ENCODE measurements at places on chromosomes 1 and 21.

- DNase-seq, result no peak
These were observed 31.7 kb downstream of the ZP4 start for GRCh38 chr1:237858992-237859391.

DNA sequence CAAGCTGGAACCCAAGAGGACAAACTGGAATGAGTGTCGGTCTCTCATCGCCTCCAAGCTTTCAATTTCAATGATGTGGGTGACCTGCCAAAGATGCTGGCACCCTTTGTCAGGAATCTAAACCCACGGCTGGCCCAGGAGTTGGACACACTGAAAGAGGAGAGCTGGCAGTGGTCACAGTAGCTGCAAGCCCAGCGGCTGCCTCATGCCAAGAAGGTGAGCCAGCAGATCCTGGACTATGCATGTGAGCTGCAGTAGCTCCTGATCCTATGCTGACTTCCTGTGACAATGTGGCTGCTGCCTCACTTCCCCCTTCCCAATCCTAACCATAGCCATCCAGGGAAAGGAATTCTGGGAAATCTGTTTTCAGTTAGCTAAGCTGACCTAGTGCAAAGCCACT, 117.0 kb upstream of the VAV3 start:
- no peak for DNase-seq

- DNase-seq, result no peak
These were observed 6.6 kb downstream of the EPHB2 start for GRCh38 chr1:22717037-22717760.

DNA sequence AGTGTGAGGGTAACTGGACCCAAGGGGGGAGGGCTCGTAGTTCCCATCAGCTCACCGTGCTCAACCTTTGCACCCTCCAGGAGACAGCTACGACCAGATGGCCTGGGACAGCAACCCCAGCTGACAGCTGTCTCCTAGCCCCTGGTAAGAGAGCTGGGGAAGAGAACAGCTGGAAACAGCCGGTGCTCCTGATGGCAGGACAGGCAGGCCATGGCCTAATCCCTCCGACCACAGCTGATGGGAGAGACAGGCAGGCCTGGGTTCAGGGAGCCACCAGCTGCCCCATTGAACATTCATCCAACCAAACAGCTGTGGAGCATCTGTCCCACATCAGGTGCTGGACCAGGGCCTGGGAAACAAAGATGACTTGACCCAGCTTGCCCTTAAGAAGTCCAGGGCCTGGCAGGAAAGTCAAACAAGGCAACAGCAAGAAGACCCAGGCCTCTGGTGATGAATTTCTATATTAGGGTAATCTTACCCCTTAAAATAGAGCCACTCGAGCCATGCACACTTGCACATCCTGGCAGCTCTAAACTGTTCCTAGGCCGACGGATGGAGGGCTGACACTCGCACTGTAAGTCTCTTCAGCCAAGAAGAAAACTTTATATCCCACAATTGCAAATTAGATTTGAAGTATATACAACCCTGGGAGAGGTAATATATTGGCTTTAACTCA, 12.2 kb downstream of the OLFML2B start:
- DNase-seq, result no peak

DNA sequence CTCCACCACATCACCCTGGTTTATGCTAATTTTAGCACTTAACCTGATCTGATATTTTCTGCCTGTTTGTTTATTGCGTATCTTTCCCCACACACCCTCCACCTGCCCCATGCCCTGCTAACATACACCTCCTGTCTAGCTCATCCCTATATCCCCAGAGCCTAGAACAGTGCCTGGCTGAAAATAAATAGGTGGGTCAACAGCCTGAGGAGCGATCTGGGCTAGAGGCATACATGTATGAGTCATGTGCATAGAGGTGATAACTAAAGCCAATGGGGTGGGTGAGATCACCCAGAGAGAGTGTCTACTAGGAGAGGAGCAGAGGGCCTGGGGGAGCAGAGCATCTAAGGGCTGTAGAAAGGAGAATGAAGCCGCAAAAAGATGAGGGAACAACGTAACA, 2.7 kb downstream of the HTR1D start:
- DNase-seq, result no peak

DNA sequence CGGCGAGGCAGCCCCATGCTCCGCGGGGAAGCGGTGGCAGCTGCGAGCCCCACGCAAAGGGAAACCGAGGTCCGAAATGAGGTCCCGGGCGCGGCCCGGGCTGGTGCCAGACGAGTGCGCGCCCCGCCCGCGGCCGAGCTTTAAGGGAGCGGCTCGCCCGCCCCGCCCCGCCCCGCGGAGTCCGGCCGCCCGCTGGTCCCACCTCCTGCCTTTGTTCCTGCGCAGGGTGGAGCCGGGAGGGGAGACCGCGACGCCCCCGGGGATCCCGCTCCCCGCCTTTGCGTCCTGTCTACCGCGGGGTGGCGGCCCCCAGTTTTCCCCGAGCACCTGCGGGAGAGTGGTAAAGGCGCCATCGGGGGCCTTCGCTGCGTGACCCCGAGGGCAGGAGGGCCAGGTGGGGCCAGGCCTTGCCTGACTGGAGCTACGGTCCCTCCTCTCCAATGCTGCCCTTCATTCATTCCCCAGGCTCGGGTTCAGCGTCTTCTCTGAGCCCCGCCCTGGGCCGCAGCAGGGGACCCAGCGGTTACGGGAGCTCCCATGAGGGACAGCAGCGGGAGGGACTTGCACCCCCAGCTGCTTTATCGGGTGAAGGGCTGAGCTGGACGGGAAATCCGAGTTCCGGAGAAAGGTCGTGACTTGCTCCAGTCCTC, at the start of gene HES2:
TSS of gene HES2 (minus strand) at position 116 of the 650 bp plus-strand sequence. CDS start at position 17, 99 bp downstream.
- DNase-seq, result no peak

GRCh38 chr1:226577401-226578180, 29.0 kb downstream of the STUM start:
- DNase-seq, result no peak

All from foreskin fibroblast (primary cell).